ENCODE measurements at places on chromosomes 2 and 18.

- DNase-seq = no peak
Observed at GRCh38 chr2:86033751-86034692, 71.7 kb downstream of the POLR1A start.

DNA sequence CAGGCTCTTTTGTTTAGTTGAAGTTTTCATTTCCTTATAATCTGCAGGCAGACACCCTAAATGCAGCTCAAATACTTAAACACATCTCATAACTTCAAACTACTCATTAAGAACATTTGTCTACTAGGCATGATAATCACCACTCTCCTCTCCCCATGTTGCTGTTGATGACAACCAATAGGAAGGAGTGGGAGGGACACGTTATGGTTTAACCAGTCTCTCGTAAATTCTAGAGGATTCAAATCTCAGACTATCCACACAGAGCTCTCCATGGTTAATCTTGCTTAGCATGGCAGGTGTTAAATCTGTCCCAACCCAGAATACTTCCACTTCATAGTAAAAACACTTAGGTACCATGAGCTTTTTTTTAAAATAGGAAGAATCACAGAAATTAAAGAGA lies 127.4 kb upstream of the AQP4 start:
- DNase-seq = no peak

GRCh38 chr2:207952564-207953345 lies 72.6 kb downstream of the PLEKHM3 start:
- no peak for DNase-seq

DNA sequence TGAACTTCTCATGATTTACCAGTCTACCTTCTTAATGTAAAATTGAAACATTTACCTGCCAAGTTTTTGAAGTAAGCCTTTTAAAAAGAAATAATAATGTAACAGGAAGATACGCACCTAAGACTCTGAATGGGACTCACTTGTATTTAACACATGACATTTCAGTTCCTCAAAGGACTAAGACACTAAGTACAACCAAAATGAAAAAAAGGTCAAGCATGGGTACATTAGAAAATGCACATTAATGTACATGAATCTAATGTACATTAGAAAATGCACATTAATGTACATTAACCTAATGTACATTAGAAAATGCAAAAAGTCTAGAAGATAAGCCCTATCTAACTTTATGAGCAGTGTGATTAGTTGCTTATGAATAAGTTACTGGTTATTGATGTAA lies 69.3 kb upstream of the FZD5 start:
- no peak for DNase-seq

DNA sequence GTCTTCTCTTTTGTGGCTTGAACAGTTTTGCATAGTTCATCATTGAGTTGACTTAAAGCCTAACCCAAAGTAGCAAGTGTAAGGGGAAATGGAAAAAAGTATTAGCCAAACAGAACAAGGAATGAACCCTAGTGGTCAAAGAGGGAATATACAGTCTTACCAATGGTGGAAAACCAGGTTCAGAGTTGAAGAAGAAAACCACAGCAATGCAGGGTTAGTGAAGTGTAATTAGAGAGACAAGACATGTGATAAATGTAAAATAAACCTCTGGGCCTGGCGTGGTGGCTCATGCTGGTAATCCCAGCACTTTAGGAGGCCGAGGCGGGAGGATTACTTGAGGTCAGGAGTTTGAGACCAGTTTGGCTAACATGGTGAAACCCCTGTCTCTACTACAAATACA lies 2.4 kb downstream of the TTN start:
- peak; percentile 53 for DNase-seq

- DNase-seq = peak; percentile 48
Observed at GRCh38 chr2:56444339-56444738, 260.5 kb downstream of the CCDC85A start.

GRCh38 chr2:186431306-186431705 lies 54.8 kb upstream of the ZC3H15 start:
- no peak for DNase-seq

- DNase-seq = no peak
Observed at GRCh38 chr2:130389358-130389757, 33.5 kb downstream of the PTPN18 start.

Measured in PC-3 (cell line).